Activated T-helper 1 cell treated with anti-CD3 and anti-CD28 coated beads, Interleukin-12 subunit alpha, Interleukin-12 subunit beta, Interleukin-2, Interleukin-4 antibody, amounts not matched to agents 30 ng/mL and 10 ng/mL and 1 ng/mL, durations not matched to agents 14 hours and 24 hours and 36 hours (primary cell): ENCODE measurements at places on chromosomes 16 and 17.

- DNase-seq, result no peak
Measured at GRCh38 chr16:12411516-12411915, 392.2 kb downstream of the CPPED1 start.

DNA sequence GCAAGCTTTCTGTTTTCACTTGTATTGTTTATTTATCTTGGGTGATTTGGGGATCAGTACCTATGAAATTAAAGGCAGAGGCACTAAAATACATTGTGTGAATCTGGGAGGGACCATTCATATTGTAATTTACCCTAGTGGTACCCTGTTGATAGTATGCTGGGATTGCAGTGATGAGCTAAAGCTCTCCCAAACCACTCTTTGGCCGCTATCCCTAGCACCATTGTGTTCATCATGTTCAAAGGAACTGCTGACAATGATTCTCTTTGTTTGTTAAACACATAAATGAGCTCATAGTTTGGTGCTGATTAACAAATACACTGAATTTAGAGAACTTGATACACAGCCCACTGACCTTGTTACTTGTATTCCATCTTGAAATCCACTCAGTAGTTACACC is 1469.8 kb downstream of the CDH11 start:
- no peak for DNase-seq

- DNase-seq, result no peak
Measured at GRCh38 chr17:613725-614124, 100.9 kb downstream of the VPS53 start.

- DNase-seq, result peak; percentile 79
Measured at GRCh38 chr17:4945176-4945943, 3.0 kb downstream of the PFN1 start.

- no peak for DNase-seq
Measured at GRCh38 chr16:52069866-52070265, 477.1 kb downstream of the TOX3 start.

GRCh38 chr16:10989559-10989958 is 45.2 kb downstream of the CLEC16A start:
- DNase-seq, result no peak

- no peak for DNase-seq
Measured at GRCh38 chr16:76579277-76579922, 302.2 kb downstream of the CNTNAP4 start.

DNA sequence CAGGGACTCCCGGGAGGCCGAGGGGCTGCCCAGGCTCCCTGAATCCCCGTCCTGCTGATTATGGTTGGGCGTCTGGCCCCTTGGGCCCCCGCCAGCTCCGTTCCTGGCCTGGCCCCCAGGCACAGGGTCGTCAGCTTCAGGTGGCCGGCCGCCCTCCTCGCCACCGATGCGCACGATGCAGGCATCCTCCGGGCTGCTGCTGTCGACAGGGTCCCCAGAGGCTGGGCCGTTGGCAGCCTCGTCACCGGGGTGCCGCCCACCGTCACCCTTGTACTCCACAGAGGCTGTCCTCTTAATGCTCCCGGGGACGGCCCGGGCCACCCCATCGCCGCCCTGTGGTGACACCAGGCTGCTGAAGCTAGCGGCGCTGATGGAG is 60.4 kb downstream of the PRMT7 start:
- no peak for DNase-seq

DNA sequence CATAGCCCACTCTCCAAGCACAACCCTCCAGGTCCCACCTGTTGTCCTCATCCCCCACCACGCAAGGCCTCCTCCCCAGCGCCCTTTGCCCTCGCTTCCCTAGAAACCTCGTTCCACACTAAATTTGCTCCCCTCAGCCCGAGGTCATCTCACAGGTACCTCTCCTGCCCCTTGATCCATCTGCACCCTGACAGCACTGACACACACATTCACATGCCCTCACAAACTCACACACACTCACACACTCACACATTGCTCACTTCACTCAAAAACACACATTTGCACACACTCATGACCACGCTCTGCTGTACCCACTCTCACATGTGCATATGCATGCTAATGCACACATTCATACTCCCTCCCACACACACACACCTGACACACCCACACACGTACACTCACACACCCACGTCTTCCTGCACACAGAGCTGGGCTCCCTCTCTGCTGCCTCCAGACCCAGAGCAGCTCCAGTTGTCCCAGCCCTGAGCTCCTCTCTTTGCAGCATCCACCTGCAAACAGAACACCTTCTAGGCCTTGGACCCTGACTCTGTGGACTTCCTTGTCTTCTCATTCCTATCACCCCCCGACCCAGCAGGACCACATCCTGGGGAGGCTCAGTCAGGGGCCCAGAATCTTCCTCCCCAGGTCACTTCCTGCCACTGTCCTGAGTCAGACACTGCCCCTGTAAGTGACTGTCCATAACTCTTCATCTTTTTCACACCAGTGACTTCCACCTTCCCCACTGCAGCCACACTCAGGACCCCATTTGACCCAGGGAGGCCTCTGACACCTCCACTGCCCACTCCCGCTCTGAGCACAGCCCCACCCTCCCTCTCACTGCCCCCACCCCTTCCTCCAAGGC is 4.9 kb downstream of the ASGR2 start:
- DNase-seq, result no peak

GRCh38 chr17:10105513-10106001 is 92.8 kb downstream of the GAS7 start:
- no peak for DNase-seq

DNA sequence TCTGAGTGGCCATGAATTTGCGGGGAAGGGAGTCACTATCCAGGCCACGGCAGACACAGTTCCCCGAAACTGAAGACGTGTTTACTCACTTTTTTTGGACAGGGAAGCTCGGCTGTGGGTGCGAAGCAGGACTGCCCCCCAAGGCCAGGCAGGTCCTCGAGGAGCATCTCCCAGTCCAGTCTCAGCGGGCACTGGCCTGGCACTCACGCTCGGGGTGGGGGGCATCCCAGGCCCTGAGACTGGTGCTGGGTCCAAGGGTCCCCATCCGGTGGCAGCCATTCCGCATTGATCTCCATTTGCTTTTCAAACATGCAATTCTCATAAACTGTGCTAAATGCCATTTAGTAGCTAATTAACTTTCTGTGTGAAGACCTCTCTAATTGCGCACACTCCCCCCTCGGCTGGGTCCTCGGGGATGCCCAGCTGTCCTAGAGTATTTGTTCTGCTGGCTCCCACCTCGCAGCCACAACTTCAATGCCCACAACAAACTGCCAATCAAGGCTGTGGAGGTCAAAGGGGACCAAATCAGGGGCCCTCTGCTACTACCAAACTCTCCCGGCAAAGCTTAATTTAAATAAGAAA is 50.2 kb downstream of the TBC1D16 start:
- no peak for DNase-seq

DNA sequence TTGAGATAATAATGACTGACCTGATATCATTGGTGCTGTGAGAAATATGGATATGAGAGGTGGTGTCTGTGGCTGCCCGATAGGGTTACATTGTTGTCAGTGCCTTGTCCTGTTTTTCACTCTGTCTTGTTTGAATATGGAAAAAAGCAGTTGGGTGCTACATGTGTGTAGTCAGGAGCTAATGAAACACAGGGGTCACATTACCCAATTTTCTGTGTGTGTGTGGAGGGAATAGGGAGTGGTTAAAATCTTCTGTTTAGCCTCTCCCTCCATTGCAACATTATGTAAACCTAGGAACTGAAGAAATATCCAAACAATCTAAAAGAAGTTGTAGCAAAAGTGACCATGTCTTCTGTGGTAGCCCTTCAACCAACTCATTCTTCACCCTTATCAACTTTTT is 527.7 kb upstream of the SOX9 start:
- DNase-seq, result no peak

GRCh38 chr17:41962768-41963434 is 3.7 kb upstream of the CNP start:
- peak; percentile 56 for DNase-seq

GRCh38 chr17:36197387-36197703 is 787 bp upstream of the CCL3L1 start:
- DNase-seq, result no peak

DNA sequence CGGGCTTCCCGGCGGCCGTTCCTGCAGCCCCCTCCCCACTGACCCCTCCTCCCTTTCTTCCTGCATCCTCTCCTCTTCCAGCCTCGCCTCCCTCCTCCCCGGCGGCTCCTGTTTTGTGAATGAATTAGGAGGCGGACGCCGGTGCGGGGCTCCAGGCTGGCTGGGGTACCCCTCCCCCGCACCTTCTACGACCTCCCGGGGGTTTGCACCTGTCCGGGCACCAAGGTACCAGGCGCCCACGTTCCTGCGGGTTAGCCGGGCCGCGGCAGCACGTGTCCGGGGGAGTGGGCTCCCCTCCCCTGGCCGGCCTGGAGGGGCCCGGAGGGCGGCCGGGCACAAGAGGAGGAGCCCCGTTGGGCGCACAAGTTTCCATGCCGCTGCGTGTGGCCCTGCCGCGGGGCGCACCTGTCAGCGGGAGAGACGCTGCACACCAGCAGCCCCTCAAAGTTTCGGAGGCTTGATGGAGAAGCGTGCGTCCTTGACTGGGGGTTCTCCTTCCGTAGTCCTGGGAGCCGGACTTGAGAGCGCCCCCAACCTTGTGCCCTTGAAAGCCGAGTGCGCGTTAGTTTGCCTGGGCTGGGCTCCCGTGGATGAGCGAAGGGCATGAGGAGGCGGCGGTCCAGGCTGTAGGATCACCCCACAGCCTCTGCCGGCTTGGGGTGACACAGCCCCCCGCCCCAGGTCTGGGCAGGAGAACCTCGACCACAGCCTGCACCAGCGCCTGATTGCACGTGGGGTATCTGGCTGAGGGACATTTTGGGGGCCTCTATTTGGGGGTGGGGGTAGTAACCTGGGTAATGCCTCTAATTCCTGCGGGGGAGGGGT is 1.2 kb downstream of the HAS3 start:
- no peak for DNase-seq

- DNase-seq, result no peak
Measured at GRCh38 chr17:7618608-7619007, 3.9 kb upstream of the FXR2 start.

GRCh38 chr16:77211880-77212740 is 12.9 kb downstream of the SYCE1L start:
- peak; percentile 68 for DNase-seq

- no peak for DNase-seq
Measured at GRCh38 chr17:6910987-6911603, 79.6 kb upstream of the TEKT1 start.

DNA sequence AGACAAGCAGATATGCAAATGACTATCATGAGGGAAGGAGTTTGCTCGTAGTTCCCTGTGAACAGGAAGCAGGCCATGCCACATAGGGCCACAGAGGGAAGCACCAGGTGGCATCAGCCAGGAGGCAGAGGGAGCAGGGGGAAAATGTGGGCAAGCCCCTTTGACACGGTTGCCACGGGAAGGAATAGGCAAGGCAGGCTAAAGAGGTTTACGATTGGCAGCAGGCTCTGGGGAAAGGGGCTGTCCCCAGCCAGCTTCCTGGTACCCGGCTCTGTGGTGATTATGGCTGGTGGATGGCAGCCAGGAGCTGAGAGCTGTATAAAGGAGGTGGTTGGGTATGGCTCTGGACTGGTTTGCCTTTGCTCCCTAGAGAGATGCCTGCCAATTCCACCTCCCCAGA is 848 bp downstream of the CES3 start:
- no peak for DNase-seq

DNA sequence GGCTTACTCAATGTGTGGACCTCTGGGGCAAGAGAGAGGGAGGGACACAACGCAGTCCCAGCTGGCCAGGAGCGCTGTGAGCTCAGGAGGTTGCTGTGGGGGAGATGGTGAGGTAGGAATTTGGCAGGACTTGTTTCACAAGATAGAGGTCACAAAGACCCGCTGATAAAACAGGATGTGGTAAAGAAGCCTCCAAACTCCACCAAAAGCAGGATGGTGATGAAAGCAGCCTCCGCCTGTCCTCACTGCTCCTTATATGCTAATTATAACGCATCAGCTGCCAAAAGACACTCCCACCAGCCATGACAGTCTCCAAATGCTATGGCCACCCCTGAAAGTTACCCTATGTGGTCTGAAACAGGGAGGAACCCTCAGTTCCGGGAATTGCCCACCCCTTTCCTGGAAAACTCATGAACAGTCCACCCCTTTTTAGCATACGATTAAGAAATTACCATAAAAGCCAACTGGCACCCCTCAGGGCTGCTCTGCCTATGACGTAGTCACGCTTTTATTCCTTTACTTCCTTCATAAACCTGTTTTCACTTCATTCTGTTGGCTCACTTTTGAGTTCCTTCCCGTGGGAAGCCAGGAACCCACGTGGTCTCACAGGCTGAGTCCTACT is 5.3 kb upstream of the EIF4A3 start:
- DNase-seq, result no peak

- no peak for DNase-seq
Measured at GRCh38 chr17:37700881-37701280, 44.0 kb downstream of the HNF1B start.

DNA sequence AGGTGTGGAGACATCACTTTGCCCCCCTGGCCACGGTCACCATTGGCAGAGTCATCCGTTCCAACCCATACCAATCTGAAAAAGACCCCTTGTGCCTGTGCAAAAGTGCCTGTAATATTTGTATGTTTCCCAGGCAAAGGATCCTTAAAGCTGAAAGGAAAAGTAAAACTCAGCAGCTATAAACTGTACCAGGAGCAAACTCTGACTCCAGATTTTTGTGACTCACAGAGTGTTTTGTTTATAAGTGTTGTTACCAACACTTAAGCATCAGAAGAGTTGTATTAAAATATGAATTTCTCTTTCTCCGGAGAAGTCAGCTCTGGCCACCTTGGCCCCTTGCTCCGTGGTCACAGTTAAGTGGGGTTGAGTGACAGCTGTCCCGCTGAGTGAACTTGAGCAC is 75.9 kb downstream of the IRX6 start:
- DNase-seq, result no peak

DNA sequence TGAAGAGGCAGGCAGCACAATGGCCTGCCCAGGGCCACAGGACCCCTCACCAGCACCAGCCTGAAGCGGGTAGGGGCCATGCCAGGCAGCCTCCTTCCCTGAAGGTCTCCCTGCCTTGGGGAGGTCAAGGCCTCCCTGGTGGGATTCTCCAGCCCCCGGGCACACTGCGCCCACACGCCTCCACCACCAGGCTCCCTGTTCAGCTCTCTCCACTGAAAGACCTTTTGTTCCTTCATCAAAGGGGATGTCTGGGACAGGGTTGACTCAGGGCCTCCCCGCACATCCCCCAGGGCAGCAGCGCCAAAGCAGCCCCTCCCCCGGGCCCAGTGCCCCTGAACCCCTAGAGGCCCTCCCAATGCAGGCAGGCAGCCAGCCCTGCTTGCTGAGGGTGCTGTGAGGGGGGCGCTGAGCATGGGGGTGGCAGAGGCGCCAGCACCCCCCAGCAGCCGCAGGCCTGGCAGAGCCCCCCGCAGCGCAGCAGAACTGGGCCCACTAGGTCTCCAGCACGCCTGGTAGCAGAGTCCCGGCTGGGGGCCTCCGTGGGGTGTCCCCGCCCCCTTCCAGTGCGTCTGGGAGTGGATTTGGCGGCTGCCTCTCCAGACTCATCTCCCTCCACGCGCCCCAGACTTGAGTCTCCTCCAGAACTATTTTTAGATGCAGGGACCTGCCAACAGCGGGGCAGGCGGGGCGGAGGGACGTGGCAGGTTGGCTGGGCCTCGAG is 13.1 kb downstream of the BCAR1 start:
- no peak for DNase-seq

GRCh38 chr17:17890773-17891759 is 54.3 kb upstream of the SREBF1 start:
- peak; percentile 25 for DNase-seq
